Liver (tissue), 10 donors: ENCODE measurements at places on chromosomes 3 and 15. TPM values are rescaled to one million over a fixed set of nuclear protein-coding genes. Genes with fewer than 3 reads are reported as not detected.

DNA sequence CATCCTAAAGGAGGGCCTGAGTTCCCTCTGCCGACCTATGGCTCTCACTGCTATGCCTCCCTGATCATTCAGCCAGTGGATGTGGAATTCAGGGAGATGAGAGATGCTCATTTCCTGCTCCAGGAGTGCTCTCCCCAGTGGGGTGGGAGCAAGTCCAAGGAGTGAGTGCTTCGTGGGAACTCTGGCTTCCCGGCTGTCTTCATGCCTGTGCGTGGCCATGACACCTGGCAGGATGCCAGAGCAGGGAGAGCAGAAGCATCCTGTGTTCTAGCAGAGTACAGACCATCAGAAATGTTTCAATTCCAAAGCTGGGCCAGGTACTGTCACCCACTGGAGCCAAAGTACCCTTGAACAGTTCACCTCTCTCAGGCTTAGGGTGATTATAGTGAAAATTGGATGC, 45.1 kb downstream of the APH1B start:
- no peak for DNase-seq

DNA sequence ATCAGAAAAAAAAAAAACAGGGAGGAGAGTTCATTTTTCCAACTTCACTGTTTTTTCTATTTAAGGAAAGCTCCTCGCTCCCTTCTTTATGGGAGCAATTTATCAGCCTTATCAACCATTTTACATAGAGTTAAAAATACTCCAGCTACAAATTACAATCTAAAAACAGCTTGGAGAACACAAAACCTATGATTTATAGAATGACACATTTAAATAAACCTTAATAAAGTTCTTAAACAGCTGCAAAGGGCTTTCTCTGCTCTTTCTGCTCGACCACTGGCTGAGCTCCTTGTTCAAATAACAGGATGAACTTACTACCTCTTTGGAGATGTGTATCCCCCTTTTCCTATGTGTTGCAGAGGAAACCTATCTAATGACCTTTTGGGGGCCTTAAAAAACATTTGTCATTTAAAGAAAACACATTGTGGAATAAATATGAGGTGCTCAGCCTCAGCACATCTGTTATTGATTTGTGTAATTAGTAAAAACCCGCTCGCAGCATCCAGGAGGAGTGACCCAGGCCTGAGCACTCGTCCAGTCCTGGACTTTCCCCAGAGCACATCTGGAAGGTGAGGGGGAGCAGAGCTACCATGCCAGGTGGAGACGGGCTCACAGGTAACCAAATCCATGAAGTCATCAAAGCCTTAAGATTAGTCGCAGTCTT, 231.2 kb downstream of the ATP8B4 start:
- no peak for DNase-seq

Gene RARB
- 2.4 TPM for total RNA-seq

GRCh38 chr3:122967356-122967755, 60.2 kb downstream of the SEMA5B start:
- no peak for DNase-seq

Gene CPLX3
- total RNA-seq: not detected

GRCh38 chr15:67080900-67081431, 15.6 kb downstream of the SMAD3 start:
- no peak for DNase-seq

Gene NCEH1
- 32.3 TPM for total RNA-seq

DNA sequence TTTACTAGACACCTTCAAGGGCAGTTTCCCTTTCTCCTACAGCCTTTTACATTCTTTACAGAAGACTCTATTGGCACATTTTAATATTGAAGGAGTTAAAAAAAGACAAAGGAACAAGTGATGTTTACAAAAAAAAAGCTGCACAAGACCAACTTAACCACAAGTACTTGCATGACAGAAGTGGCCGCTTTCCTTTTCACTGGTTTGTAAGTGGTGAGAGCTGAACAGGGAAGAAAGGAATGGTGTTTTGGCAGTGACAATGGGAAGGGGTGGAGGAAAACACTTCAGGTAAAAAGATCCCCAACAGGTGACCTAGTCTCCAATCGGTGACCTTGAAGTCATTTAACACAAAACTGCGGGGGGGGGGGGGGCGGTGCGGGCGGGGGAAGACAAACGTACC, 1.1 kb downstream of the WDR72 start:
- no peak for DNase-seq

DNA sequence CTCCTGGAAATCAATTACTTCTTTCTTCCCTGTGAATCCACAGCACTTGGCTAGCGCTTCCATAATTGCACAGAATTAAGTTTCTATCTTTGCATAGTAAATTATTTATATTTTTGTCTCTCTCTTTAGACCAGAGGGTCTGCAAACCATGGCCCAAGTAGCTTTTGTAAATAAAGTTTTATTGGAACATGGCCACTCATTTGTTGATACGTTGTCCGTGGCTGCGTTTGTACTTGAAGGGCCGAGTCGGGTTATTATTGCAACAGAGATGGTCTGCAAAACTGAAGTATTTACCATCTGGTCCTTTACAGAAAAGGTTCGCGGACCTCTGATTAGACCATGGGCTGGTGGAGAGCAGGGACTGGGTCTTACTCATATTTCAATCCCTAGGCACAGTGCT, 102.5 kb downstream of the RPLP1 start:
- DNase-seq: no peak

GRCh38 chr3:133505813-133506212, 67.7 kb upstream of the CDV3 start:
- DNase-seq: no peak

Gene HESX1
- 0.17 TPM for total RNA-seq

GRCh38 chr15:92586966-92587365, 68.6 kb downstream of the FAM174B start:
- DNase-seq: no peak

Gene TMEM43
- 13.3 TPM for total RNA-seq

DNA sequence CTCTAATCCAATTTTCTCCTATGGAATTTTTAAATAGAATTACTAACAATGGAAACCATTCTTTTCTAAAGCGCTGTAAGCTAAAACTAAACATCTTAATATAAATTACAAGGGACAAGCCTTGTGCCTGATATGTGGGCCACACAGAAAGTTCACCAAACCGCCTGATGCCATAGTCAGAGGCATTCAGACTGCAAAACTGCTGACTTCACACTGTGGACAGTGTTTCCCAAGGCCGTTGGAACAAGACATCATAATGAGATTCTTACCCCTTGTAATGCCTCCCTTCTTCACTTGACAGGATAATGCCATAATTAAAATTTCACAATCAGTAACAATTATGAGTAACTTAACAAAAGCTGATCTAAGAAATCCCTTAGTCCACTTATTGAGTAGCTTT, 14.9 kb downstream of the SH3GL3 start:
- DNase-seq: no peak

Gene SLC22A13
- total RNA-seq: 0.42 TPM

GRCh38 chr3:59412516-59412915, 362.7 kb upstream of the CFAP20DC start:
- no peak for DNase-seq

GRCh38 chr3:172853005-172853404, 102.5 kb downstream of the ECT2 start:
- no peak for DNase-seq

DNA sequence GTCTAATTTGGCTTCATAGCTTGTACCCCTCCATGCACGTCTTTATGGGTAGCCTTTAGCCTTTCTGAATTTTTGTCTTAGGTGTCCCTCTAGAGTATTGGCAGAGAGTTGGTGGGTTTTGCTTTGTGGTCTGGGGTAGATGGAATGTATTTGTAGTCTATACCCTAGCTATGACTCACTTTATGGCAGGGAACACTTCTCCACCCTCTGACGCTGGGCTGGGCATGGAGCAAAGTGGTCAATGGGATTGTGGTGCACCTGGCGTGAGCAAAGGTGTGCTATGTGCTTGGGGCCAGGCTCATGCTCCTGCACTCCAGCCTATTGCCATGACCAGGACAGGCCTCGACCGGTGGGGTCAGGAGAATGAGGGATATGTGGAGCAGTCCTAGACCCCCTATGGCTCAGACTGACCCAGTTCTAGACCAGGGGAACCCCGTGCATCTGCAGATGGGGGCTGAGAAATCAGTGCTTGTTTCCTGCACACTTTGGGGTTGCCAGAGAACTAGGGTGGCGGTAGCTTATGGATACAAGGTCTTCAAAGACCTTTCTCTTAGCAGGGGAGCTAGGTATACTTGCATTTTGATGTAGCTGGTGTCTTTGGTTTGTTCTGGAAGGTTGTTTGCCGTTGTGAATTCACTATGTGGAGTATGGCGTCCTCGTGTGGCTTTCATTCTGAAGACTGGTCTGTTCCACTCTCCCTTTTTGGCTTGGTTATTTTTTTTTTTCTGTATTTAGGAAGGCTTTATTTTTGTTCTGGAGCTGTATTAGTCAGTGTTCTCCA, 49.4 kb upstream of the RPL32 start:
- no peak for DNase-seq

DNA sequence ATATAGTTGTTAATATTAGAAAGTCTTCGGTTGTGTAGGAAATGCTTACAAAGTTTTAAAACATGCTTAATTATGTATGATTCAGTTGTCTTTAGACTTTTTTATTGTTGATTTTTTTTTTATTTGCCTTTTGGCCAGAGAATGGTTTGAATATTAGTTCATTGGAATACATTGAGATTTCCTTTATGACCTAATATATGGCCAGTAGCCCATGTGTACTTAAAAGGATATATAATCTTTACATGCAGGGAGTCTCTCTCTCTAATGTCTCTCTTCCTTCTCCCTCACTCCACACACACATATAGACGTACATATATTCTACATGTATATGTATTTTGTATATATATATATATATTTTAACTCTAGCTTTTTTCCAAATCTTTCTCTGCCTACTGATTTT, 67.3 kb upstream of the SKIL start:
- DNase-seq: no peak

Gene MAP3K13
- 17.7 TPM for total RNA-seq

- DNase-seq: no peak
These were observed 15.0 kb downstream of the MYLK start for GRCh38 chr3:123869165-123869564.

DNA sequence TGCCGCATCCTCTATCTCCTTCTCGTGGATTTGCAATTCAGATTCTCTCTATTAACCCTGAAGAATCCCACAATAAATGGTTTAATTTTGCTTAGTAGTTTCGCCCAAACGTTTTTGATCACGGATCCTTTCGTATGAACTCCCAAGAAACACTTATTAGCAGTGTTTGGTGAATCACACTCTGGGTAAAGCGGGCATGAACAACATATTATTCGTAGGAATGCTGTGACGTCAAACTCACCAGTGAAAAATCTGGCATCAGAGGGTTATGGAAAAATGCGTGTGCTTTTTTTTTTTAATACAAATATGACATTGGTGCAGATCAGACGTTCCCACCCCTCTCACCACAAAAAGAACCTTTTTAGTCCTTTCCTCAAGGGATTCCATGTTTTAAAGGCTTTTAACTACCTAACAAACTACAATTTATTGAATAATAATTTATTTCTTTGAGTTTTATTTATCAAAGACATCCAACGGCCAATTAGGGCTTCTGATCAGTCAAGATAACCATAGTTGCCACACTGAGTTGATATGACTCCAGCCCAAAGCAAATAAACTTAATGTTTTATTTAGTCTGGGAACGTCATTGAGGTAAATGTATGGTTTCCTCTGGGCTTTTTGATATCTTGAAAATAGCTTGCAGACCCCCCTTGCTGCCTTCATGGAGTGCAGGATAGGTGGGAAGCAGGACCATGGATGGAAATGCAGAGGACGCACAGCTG, 45.5 kb upstream of the CGNL1 start:
- no peak for DNase-seq

Gene CHL1
- total RNA-seq: 8.1 TPM

Gene TIGIT
- 0.51 TPM for total RNA-seq
